ENCODE measurements at places on chromosomes 6 and 20. TPM values are rescaled to one million over a fixed set of nuclear protein-coding genes. Genes with fewer than 3 reads are reported as not detected.
A peak's percentile ranks its signal among the peaks of the same experiment; 100 is the strongest.

TBX18 gene
- 16.2 TPM for total RNA-seq

CNKSR3 gene
- total RNA-seq, result 2.4 TPM

IL20RA gene
- total RNA-seq, result not detected

RRAGD gene
- total RNA-seq, result not detected

C6orf15 gene
- not detected for total RNA-seq

GRCh38 chr6:85420551-85420950 lies 29.3 kb upstream of the NT5E start:
- no peak for DNase-seq

DNA sequence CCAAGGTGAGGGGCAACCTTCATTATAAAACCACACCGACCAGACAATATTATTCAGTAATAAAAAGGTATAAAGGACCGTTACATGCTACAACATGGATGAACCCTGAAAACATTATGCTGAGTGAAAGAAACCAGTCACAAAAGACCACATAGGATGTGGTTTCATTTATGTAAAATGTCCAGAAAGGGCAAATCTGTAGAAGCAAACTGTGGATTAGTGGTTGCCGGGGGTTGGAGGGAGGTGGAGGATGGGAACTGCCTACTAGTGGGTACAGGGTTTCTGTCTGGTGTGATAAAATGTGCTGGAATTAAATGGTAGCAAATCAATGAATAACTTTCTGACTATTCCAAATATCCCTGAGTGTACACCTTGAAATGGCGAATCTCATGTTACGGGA lies 10.2 kb upstream of the PRND start:
- DNase-seq, result no peak

DNA sequence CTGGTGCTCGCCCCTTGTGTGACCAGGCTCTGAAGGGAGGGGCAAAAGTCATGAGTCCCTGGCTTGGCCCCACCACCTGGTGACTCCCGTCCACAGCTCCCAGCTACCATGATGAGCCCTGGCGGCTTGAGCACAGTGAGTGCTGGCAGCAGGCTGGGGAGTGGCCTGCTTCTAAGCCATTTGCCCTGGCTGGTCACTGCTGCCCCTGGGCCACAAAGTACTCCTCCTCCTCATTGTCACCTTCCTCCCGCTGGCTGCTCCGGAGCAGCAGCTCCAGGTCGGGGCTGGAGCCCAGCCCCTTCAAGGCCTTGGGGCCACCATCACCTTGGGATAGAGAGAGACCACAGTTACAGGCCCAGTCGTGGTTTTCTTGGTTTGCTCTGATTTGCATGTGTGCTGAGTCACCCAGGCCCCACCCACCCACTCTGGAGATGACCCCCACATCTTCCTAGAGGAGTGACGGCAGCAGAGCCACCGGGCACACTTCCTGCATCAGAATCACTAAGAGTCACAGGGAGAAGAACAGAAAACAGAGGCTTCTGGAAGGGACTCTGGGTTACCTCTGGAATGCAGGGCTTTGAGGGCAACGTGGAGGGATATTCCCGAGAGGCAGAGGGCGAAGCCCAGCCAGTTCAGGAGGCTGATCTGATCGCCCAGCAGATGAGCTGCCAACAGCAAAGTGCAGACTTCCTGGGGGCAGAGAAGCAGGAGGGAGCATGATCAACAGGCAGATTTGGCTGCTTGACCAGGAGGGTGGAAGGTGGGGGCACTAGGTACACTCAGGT lies 42.1 kb upstream of the CDH22 start:
- peak; percentile 89 for DNase-seq

DNA sequence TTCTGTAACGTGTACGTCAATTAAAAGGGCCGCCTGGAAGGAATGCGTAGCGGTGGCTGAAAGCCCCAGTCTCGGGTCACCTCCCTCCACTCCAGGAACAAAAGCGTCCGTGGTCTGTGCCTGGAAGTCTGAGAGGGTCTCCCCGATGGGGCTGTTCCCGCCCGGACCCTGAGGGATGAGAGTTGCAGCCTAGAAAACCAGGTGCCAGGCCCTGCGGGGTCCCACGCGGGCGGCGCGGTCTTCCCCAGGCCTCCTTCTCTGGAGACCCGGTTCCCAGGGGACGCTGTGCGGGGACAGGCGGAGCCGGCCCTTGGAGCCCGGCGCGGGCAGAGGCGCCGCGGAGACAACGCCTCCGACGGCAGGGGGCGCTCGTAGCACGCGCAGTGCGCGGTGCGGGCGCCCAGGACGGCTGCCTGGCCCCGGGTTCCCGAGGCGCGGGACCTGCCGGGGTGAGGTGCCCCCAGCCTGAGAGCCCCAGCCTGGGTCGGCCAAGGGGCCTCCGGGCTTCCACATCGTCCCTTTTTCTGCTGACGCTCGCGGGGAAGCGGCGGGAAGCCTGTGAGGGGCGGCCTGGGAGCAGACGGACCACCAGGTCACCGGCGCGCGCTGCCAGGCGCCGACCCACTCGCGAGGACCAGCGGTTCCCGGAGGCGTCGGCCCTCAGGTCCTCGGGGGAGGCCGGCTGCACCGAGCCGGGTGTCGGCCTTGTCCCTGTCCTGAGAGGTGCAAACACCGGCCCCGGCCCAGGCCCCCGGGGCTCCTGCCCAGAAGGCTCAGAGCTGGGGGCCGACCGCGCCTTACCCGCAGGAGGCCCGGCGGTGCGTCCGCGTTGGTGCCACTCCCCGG lies 5.3 kb upstream of the FOXC1 start:
- peak; percentile 80 for DNase-seq

- no peak for DNase-seq
These were observed 24.2 kb downstream of the NEDD9 start for GRCh38 chr6:11208267-11208666.

DNA sequence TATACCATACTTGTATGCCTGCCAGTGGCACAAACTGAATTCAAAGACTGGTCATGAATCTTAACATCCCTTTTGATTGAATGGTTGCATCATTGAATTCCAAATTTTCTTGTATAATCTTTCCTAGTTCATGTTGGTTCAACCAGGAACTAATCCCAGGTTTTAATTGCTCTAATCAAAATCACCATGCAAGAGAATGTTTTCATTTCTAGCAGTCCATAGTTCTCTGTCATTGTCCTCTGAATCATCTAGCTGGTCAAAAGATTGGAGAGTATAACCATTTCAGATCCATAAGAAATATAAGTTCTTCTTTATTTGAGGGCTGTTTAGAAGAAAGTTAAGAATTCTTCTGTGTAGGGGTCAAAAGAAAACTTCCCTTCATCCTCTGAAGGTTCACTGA lies 57.2 kb downstream of the ZNF292 start:
- DNase-seq, result peak; percentile 6

DNA sequence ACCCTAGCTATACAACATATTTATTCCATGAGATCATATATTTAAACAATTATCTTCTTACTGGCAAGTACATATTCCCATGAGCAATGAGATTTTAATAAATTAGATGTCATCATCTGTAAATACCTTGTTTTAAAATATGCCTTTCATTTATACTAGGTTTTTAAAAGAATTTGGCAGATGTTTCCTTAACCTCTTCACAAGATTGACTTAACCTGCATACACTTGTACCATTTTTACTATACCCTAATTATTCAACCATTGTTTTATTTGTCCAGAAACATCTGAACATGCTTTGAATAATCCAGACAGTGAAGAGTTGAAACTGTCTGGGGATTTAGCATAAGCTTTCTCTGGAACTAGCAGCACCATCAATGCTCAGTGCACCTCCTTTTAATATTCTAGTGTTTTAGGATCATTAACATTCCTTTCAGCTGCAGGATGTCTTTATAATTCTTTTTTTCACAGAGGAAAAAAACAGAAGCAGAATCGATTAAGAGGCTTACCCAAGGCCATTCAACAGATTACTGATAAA lies 188.0 kb upstream of the TENT5A start:
- no peak for DNase-seq

DNA sequence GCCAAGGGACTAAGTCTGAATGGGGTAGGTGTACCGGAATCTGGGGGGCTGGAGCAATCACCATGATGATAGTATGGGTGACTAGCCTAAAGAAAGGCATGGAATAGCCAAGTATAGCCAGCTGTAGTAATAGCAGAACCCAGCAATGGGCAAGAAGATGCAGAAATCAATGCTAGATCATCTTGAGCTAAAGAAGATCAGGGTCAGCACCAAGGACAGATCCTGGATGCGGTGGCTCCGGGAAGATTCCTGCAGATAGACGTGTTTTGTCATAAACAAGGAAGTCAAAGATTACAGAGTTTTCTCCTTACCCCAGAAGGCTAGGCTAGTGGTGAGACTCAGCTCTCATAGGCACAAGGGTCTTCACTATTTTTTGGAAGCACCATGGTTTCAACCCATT lies 561.6 kb upstream of the CHD6 start:
- peak; percentile 5 for DNase-seq

- DNase-seq, result peak; percentile 4
These were observed 68.3 kb upstream of the EXOC2 start for GRCh38 chr6:760982-761955.

- DNase-seq, result peak; percentile 50
These were observed 114.7 kb downstream of the ZFAND3 start for GRCh38 chr6:37934276-37934675.

DNA sequence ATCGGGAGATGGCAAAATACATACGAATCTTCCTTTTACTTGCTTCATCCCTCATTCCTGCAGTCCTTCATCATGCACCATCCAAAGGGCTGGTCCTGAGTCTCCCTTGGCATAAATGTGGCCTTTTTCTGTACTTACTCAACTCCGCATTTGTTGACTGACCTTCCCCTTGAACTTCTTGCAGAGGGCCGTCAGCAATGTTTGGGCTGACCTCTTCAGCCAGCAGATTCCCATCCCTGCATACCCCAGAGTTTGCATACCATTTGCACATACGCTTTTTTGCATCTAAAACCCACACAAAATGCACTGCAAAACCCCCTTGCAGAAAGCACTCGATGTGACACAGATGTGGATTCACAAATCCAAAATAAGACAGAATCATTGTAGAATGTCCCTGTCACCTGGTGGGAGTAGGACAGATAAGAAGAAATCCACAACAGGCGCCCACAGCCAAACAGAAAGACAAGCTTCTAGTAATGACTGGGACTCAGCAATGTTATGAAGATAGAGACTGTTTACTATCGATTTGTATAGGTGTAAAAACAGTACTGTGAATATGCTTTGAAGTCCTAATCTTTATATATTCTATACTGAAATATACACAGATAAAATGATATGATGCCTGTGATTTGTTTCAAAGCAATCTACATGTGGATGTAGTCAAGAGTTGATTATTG lies 45.8 kb downstream of the TBC1D7 start:
- DNase-seq, result no peak

DNA sequence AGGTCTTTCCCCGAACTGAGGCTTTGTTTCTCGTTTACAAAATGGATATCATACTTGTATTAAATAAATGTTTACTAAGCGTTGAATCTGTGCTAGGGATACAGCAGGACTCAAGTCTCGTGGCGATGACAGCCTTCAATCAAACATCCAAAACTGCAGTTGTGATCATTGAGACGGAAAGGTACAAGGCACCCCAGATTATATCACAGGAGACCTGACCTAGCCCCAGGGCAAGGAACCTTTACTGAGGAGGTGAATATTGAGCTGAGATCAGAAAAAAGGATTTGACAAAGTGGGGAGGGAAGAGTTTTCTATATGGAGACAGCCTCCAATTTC lies 476 bp downstream of the AAR2 start:
- DNase-seq, result no peak

GRCh38 chr20:59988141-59988540 lies 29.9 kb downstream of the CDH26 start:
- DNase-seq, result peak; percentile 36

DNA sequence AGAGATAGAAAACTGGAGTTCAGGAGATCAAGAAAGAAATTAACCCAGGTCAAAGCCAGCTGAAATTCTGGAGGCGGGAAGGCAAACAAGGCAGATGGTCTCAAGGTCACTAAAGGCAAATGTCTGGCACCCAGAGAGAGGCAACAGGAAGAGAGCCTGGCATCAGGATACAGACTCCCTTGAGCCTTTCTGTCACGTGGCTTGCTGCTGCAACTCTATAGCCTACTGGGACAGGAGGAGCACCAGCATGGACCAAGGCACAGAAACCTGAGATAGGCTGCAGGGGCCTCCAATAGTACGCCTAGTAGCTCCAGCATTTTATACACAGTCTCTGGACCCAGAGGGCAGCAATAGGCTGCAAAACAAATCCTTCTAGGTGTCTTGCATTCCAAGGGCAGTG lies 75.1 kb downstream of the SEL1L2 start:
- no peak for DNase-seq

DNA sequence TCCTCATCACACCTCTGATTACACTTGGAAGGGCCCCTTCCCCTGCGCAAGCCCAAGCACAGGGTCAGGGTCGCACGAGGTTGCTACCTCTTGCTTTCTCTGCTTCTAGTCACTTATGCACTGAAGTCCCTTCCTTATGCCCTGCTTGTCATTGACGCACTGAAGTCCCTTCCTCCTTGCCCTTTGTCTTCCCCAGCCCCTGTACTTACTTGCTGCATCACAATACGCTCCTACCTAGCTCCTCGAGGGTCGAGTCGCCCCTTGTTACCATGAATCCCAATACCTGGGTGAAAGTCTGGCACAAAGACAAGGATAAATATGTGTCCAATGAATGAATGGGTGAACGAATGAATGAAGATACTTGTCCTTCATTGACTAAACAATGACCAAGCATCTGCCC lies 75.9 kb downstream of the LYRM4 start:
- DNase-seq, result no peak

GRCh38 chr6:136822046-136822375 lies 381 bp upstream of the PEX7 start:
- DNase-seq, result peak; percentile 84

DNA sequence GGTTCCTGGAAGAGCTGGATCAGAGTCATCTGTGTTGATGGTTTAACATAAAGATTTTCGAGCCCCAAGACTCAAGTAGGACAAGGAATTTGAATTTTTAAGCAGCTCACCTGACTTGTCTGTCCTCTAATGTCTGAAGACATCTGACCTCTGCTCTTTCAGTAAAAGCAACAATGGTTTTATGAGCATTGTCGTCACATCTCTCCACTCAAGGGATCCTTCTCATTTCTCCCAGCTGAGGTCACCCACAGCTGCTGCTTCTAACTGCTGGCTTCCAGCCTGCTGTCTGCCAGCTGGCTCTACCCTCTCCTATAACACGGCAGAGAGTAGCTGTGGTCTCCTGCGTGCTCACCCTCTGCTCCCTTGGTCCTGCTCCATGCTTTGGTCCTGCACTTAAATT lies 24.7 kb upstream of the HDAC2 start:
- peak; percentile 96 for DNase-seq

All from GM23248 (cell line).